Osteoblast (primary cell): ENCODE measurements at places on chromosomes 16 and 17. TPM values are rescaled to one million over a fixed set of nuclear protein-coding genes. Genes with fewer than 3 reads are reported as not detected.

DNA sequence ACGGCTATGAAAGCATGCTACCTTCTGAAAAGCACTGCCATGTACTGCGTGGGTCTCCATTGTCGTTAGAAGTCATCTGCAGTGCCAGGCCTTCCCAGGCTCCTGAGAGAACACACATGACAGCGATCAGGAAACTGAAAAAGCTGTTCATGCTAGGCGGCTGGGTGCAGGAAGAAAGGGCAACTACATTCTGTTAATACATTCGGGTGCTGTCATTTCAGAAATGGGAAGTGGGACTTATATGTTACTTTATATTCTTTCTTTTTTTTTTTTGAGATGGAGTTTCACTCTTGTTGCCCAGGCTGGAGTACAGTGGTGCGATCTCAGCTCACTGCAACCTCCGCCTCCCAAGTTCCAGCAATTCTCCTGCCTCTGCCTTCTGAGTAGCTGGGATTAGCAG is 19.9 kb downstream of the CFAP20 start:
- no peak for DNase-seq

DNA sequence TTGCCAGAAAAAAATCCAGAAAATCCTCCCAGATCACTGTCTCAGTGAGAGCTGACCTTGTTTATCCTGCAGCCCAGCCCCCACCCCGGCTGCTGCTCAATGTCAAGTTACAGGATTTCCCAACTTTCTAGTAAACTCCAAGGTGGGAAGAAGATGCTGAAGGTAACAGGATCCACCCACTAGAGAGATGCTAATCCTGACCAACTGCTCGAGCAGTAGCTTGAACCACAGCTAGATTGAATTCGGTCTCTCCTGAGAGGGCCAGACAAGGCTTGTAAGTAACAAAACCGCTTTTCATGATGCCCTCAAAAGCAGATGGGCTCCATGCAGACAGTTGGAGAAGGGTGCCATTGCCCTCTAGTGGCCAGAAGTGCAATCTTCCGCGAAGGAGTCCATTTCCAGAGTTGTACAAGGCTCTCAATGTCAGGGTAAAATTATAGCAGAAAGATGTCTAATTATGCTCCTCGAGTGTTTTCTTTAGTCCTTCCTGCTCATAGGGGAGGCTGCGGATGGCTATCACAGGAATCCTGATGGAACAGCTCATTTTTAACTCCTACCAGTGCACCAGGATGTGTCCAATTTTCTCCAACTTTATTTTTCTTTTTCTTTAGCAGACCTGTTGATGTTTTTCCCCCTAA is 3.9 kb downstream of the CDH11 start:
- DNase-seq: peak; percentile 83

DNA sequence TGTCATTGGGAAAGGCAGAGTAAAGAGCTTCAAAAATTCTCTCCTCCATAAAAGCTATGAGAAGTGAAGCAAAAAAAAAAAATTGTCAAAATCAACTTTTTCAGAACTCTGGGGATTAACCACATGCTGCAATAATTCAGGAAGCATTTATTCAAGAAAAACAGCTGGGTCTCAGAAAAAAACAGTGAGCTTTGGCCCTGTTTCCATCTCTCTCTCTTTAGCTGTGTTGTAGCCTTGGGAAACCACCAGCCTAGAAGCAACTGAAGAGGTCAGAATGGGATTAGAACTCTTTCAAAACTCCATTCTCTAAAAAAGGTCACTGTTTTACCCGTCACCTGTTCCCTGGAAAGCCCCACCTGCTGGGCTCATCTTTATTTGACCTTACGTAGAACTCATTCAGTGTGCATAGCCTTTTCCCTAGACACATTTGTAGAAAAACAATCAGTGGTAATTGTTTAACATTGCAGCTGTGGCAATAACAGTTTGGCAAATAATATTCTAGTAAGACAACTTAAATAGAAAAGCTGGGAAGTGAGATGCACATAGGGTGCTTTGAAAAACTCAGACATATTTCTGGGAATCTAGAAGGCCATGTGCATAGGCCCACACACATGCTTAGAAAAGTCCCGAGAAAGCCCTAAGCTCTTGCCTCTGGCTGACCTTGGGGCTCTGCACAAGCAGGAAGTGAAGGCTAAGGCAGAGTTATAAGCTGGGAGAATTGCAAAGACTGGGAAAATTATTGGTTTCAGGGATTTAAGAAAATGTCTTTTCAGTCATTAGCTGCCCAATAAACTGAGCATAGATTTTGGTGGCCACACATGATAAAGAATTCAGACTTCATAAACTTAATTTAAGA is 18.0 kb downstream of the SLC5A11 start:
- no peak for DNase-seq

DNA sequence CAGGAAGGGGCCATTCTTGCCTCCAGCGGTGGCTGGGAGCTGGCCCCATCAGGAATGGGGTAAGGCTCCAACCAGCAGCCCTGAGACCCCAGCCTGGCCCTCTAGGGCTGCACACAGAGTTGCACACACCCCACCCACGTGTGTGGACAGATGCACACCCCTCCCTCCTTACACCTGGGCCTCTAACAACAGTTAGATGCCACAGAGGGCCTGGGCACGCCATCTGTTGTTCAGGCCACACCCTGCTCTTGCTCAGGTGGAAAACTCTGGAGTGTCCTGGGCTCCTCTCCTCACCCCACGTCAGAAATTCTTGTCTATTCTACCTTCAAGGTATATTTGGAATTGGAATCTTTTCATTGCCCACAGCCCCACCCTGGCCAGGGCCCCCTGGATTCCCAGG is 13.3 kb upstream of the RAI1 start:
- DNase-seq: no peak

The WFIKKN1 gene
- under 0.01 and 0.36 TPM in 2 replicates for total RNA-seq
